Brain (organoid and tissue), 16 donors: ENCODE measurements at places on chromosomes 13 and 19. TPM values are rescaled to one million over a fixed set of nuclear protein-coding genes. Genes with fewer than 3 reads are reported as not detected.

DNA sequence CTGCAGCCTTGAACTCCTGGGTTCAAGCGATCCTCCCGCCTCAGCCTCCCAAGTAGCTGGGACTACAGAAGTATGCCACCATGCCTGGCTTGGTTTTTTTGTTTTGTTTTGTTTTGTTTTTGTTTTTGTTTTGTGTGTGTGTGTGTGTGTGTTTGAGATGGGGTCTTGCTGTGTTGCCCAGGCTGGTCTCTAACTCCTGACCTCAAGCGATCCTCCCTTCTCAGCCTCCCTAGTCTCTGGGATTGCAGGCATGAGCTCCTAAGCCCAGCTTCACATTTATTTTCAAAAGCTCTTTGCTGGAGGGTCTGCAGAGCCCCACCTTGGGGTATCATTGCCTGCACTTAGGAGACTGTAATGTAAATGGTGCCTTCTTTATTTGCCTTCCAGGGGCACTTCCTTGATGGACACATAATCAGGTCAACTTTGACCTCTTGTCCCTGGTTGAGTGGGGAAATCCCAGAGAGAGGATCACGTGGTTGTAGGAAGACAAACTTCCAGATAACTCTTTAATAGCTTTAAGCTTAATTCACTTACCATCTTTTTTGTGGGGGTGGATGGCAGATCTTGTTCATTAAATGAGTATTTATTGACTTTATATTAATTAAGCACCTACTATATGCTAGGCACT, 72.9 kb upstream of the NPAS1 start:
- DNase-seq, result no peak

GRCh38 chr13:23462815-23463559, 29.5 kb upstream of the SACS start:
- DNase-seq, result no peak

- DNase-seq, result no peak
Measured at GRCh38 chr13:89322466-89322865, 1651.3 kb downstream of the SLITRK5 start.

DNA sequence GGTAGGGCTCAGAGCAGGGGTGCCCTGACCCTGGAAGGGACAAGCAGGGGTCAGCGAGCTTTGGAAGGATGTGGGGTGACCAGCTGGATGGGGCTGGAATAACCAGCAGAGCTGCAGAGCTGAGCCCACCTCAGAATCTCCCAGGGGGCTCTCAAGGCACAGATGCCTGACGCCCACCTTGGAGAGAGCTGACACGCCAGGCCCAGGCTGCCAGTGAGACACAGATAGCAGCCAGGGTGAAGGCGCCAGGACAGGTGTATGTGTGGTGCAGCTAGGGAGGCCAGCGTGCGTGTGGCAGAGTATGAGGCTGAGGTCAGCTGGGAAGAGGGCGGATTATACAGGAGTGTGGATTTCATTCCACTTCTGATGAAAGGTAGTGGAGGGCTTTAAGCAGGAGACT, 8.9 kb downstream of the AP1M1 start:
- DNase-seq, result no peak

ZNF471 gene
- 1.8 TPM for polyA plus RNA-seq

DNA sequence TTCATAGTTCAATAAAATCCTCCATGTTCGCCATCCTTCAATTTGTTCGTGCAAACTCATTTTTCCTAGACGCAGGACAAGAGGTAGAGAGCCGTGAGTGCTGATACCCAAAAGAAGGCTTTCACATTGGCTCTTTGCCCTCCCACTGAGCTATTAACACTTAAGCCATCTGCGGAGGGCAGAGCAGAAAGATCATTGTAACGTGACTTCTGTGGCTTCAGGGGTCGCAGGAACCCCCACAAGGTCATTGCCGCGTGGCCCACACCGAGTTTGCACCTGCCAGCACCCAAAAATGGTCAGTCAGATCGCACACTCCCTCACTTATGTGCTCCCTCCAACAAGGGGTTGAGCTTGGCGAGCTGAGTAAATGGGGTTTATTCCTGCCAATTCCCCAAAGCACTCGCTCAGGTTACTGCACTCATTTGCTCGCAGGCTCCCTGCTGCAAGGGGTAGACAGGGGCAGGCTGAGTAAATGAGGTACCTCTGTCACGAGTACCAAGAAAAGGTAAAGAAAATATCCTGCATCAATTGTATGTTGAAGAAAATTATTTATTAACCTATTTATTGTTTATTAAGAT, 144.1 kb downstream of the PRR20E start:
- no peak for DNase-seq

DNA sequence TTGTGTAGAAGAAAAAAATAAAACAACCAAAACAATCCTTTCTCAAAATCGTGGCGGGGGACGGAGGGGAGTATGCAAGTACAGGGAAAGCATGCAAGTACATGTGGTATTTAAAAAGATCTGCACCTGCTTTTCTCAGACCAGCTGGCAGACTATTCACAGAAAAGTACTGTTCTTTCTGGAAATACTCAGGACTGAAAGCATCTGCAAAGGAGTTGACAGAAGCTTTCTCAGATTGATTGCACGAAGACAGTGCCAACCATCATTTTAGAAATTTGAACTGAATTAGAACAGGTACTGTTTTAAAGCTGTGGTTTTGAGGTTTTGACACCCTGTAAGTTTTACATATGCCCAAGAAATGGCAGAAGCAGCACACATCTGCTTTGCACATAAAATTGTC, 19.8 kb upstream of the PCDH8 start:
- DNase-seq, result no peak
